ENCODE measurements at places on chromosomes 1 and 21. TPM values are rescaled to one million over a fixed set of nuclear protein-coding genes. Genes with fewer than 3 reads are reported as not detected.

- DNase-seq, result no peak
- H3K27ac ChIP-seq, result no peak overlapping the region
- H3K4me1 ChIP-seq, result no peaks in the 10 kb centered on the region
- H3K4me3 ChIP-seq, result no peak overlapping the region
- no peaks in the 10 kb centered on the region for H3K27me3 ChIP-seq
Measured at GRCh38 chr21:43286196-43286595, 117.4 kb downstream of the CRYAA start.

GRCh38 chr1:233617025-233617424, 3.1 kb downstream of the KCNK1 start:
- H3K4me3 ChIP-seq, result no peak overlapping the region
- peaks cover 8% of the 10 kb centered on the region for H3K4me1 ChIP-seq
- no peak overlapping the region for H3K27ac ChIP-seq

DNA sequence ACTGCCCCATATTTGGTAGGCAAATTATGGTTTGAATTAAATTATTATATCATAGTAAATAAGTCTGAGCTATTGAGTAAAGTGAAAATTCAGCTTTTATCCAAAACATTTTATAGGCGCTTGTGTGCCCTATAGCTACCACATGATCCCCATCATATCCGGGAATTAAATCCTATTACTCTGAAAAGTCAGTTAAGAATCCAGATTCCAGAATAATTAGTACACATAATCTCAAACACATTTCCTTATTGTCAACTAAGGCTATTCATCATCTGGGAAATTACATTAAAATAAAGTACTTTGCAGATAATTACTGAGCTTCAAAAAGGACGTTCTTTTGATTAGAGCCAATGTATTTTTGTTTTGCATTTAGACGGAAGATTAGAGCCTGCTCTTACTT, 72.3 kb downstream of the CTH start:
- no peaks in the 10 kb centered on the region for H3K36me3 ChIP-seq
- no peak overlapping the region for H3K27ac ChIP-seq
- H3K27me3 ChIP-seq, result no peaks in the 10 kb centered on the region
- no peak for DNase-seq
- peaks cover 15% of the 10 kb centered on the region for H3K4me1 ChIP-seq

The NCMAP gene
- not detected for total RNA-seq

DNA sequence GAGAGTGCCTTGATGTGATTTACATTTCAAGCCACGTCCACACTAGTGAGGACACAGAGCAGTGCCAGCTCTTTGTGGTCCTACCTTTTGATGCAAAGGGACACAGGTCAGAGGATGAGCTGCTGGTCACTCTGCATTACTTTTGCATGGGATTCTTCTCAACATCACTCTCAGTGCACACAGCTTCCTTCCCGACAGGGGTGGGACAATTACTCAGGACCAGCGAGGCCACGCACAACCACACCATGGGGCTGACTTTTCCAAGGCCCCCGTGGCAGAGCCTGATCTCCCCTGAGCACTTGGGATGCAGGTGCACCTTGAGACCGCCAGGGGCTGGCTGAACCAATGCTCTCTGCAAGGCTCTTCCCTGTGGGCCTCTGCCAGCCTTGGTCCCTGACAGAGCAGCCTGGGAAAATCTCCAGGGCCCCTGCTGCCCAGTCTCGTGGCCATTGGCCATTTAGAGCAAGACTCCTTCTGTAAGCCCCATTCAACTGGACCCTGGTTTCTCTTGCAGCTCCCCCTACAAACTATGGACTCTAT, 13.2 kb upstream of the PRAMEF12 start:
- H3K27ac ChIP-seq, result no peak overlapping the region
- no peaks in the 10 kb centered on the region for H3K27me3 ChIP-seq
- no peak for DNase-seq
- H3K36me3 ChIP-seq, result no peaks in the 10 kb centered on the region
- H3K4me1 ChIP-seq, result no peaks in the 10 kb centered on the region
- no peak overlapping the region for H3K4me3 ChIP-seq

DNA sequence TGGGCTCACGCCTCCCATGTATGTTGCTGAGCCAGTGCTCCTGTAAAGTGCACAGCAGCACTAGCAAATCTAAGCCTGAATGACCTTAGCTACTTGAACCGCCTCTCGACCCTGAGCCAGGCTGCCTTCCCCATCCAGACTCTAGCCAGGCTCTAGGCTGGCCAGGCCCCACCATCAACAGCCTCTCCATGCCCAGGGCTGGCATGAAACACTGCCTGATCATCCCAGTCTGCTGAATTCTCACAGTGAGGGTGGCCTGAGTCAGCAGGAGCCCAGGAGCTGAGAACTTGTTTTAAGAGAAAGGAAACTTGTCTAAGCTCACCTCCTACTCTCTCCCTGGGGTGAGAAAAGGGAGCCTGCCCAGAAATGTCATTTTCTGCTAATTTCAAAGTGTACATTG, 733.3 kb downstream of the PTPRU start:
- no peak overlapping the region for H3K27ac ChIP-seq
- no peak for DNase-seq

GRCh38 chr1:99527078-99527477, 118.8 kb upstream of the PALMD start:
- no peaks in the 10 kb centered on the region for H3K27me3 ChIP-seq
- no peak for DNase-seq
- no peak overlapping the region for H3K27ac ChIP-seq
- no peak overlapping the region for H3K4me3 ChIP-seq
- H3K36me3 ChIP-seq, result no peaks in the 10 kb centered on the region

GRCh38 chr1:230165536-230165935, 98.5 kb downstream of the GALNT2 start:
- H3K36me3 ChIP-seq, result no peaks in the 10 kb centered on the region
- H3K27me3 ChIP-seq, result no peaks in the 10 kb centered on the region
- DNase-seq, result no peak
- H3K27ac ChIP-seq, result no peak overlapping the region
- H3K4me3 ChIP-seq, result no peak overlapping the region

- DNase-seq, result no peak
- H3K4me3 ChIP-seq, result no peak overlapping the region
- H3K36me3 ChIP-seq, result no peaks in the 10 kb centered on the region
- H3K4me1 ChIP-seq, result no peaks in the 10 kb centered on the region
- no peak overlapping the region for H3K27ac ChIP-seq
Measured at GRCh38 chr1:10625076-10625475, 150.3 kb downstream of the PEX14 start.

GRCh38 chr1:93433407-93433961, 14.4 kb upstream of the FNBP1L start:
- H3K27ac ChIP-seq, result no peak overlapping the region
- H3K4me1 ChIP-seq, result no peaks in the 10 kb centered on the region
- DNase-seq, result no peak
- peaks cover 3% of the 10 kb centered on the region for H3K27me3 ChIP-seq
- no peaks in the 10 kb centered on the region for H3K36me3 ChIP-seq
- H3K4me3 ChIP-seq, result no peak overlapping the region

DNA sequence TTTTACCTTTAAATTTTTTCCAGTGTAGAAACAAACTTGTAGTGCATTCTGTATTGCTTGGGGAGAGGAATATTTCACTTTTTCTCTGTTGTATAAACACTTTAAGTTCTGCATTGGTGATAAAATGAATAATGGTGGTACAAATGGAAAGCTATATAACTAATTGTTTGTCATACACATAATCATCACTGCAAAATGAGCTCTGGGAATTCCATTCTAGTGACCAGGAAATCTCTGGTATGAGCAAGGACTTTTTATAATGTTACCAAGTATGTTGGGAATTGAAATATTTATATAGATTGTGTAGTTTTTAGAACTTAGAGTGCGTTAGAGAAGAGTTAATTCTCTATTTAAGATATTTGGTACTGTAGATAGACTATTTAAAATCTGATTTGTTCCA, 5.0 kb upstream of the FMN2 start:
- peaks cover 12% of the 10 kb centered on the region for H3K4me1 ChIP-seq
- peak overlapping the region; percentile 16 for H3K27ac ChIP-seq
- DNase-seq, result peak; percentile 48
- no peaks in the 10 kb centered on the region for H3K36me3 ChIP-seq
- no peak overlapping the region for H3K4me3 ChIP-seq

- H3K36me3 ChIP-seq, result peaks cover 12% of the 10 kb centered on the region
- no peaks in the 10 kb centered on the region for H3K4me1 ChIP-seq
- DNase-seq, result peak; percentile 15
- no peak overlapping the region for H3K4me3 ChIP-seq
- no peaks in the 10 kb centered on the region for H3K27me3 ChIP-seq
Measured at GRCh38 chr1:180981596-180982387, 40.9 kb downstream of the STX6 start.

GRCh38 chr1:99645203-99645602, 710 bp upstream of the PALMD start:
- H3K4me1 ChIP-seq, result peaks cover 11% of the 10 kb centered on the region
- H3K36me3 ChIP-seq, result no peaks in the 10 kb centered on the region
- peak; percentile 49 for DNase-seq
- H3K27ac ChIP-seq, result no peak overlapping the region
- H3K27me3 ChIP-seq, result no peaks in the 10 kb centered on the region

DNA sequence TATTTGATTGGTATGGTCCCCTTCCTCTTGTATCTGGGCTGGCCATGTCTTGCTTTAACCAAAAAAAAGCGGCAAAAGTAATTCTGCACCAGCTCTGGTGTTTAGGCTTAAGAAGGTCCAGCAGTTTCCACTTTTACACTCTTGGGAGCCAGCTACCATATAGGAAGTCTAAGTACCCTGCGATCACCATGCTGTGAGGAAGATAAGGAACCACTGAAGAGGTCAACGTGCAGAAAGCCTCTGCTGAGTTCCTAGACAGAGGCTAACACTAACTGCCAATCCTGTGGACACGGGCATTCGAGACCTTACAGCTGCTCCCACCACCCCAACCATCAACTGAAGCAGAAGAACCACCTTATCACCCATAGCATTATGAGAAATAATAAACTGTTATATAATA, 331.4 kb downstream of the VAV3 start:
- no peaks in the 10 kb centered on the region for H3K4me1 ChIP-seq
- H3K4me3 ChIP-seq, result no peak overlapping the region
- H3K27ac ChIP-seq, result no peak overlapping the region

The GUK1 gene
- total RNA-seq, result 214 TPM

DNA sequence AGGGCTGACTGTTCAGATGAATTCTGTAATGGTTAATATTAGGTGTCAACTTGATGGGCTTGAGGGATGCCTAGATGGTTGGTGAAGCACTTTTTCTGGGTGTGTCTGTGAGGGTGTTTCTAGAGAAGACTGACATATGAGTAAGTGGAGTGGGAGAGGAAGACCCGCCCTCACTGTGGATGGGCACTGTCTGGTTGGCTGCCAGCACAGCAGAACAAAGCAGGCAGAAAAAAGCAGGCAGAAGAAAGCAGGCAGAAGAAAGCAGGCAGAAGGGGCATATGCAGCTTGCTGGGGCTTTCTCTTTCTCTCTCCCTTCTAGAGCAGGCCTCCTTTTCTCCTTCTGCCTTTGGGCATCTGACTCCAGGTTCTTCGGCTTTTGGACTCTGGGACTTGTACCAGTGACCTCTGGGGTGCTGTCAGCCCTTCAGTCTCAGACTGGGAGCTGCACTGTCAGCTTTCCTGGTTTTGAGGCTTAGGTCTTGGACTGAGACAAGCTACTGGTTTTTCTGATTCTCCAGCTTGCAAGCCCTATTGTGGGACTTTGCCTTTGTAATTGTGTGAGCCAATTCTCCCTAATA, 42.9 kb upstream of the CD2 start:
- no peak overlapping the region for H3K27ac ChIP-seq
- no peaks in the 10 kb centered on the region for H3K36me3 ChIP-seq
- H3K27me3 ChIP-seq, result peaks cover 10% of the 10 kb centered on the region
- H3K4me1 ChIP-seq, result no peaks in the 10 kb centered on the region

DNA sequence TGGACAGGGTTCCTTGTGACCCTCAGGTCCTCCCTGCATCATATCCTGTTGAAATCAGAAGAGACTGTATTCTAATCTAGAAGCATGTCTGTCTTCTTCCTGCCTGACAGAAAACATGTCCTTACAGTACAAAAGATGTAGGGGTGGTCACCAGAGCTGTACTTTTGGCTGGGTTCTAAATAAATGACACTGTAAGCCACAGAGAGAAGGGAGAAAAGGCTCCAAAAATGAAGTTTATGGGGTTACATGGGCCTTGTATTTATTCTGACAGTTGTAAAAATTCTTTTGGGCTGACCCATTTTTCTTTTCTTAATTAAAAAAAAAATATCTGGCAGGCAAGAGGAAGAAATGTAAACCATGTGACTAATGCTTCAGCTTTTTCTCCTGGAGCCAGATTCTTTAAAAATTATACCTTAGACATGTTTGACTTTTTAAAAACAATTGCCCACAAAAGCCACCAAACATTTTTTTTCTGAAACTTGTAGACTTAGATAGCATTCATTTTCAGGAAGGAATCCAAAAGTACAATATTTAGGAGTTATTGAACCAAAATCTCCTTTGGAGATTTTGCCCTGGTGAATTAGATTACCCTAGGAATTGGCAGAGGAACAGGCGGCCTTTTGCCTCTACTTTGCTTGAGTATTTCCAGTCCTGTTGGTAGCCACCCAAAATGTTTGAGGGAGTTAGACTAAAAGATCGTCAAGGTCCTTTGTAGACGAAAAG, 17.1 kb downstream of the RGL1 start:
- H3K27me3 ChIP-seq, result no peaks in the 10 kb centered on the region
- H3K27ac ChIP-seq, result peak overlapping the region; percentile 37
- H3K4me3 ChIP-seq, result no peak overlapping the region
- H3K36me3 ChIP-seq, result no peaks in the 10 kb centered on the region
- DNase-seq, result peak; percentile 59

The INAVA gene
- 10.3 TPM for total RNA-seq

The GALE gene
- 24.1 TPM for total RNA-seq

GRCh38 chr1:28111157-28111556, 22.7 kb upstream of the EYA3 start:
- H3K4me3 ChIP-seq, result no peak overlapping the region
- DNase-seq, result no peak
- H3K27ac ChIP-seq, result no peak overlapping the region
- no peaks in the 10 kb centered on the region for H3K36me3 ChIP-seq

- no peak overlapping the region for H3K27ac ChIP-seq
- H3K36me3 ChIP-seq, result no peaks in the 10 kb centered on the region
- H3K4me1 ChIP-seq, result no peaks in the 10 kb centered on the region
Measured at GRCh38 chr1:211910913-211911485, 80.4 kb upstream of the LPGAT1 start.

GRCh38 chr21:35336534-35336933, 287.4 kb upstream of the RUNX1 start:
- DNase-seq, result no peak
- H3K36me3 ChIP-seq, result no peaks in the 10 kb centered on the region
- no peak overlapping the region for H3K27ac ChIP-seq
- H3K4me3 ChIP-seq, result no peak overlapping the region
- H3K27me3 ChIP-seq, result peaks cover 5% of the 10 kb centered on the region
- H3K4me1 ChIP-seq, result no peaks in the 10 kb centered on the region

All from astrocyte (in vitro differentiated cells and primary cell).